ENCODE measurements at places on chromosomes 5 and 9.

- no peak for DNase-seq
These were observed 144.2 kb upstream of the COL5A1 start for GRCh38 chr9:134497283-134497860.

DNA sequence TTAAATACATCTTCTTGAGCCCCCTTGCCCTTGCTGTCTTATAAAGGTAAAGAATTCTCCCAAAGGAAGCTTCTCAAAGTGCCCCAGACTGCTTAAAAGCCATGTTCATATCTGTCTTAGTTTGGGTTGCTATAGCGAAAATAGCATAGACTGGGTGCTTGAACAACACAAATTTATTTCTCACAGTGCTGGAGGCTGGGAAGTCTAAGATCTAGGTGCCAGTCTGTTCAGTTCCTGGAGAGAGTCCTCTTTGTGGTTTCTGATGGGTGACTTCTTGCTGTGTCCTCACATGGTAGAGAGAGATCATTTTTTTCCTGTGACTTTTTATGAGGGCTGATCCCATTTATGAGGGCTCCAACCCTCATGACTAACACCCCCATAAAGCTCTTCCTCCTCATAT, 486.7 kb upstream of the ADAMTS16 start:
- no peak for DNase-seq

DNA sequence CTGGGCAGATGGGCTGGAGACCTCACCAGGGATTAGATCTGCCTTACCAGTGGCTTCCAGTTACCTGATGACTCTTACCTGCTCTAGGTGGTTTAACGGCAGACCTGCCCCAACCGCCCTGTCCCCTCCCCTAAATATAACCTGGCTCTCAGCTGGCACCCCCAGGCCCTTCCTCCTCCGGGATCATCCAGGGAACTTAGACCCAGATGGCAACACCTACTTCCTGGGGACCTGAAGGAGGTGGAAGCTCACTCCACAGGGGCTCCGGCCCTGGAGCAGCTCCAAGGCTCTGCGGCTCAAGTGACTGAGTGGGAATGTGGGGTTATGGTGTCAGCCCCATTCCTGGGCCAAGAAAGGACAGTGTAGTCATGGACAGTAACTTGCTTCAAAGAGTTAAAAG, 130.4 kb downstream of the OLFM1 start:
- no peak for DNase-seq

GRCh38 chr9:99109522-99109921, 4.6 kb downstream of the TGFBR1 start:
- peak; percentile 32 for DNase-seq

DNA sequence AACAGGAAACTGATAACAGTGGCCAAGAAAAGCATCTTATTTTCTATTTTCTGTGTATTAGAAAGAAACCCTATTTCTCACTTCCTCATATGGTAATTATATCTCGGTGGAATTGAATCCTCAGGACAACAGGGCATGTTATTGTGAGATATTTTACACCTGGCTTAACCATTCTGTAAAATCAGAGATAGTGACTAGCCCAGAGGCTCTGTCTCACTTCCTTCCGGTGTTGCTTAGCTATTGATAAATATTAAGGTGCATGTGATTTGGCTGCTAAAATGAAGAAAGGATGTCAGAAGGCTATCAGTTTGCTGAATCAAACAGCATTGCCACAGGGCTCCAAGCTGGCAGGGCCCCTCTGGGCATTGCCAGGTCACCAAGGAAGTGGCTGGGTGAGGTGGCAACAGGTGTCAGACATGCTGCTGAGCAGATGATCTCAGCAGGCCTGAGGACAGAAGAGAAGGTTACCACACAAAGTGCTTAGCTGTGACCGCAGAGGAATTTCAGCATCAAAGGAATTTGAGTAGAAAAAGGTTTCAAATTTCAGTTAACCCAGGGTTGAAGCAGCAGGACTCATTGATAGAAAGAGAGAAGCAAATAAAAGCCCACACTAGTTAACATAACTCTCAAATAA, 330.7 kb downstream of the PDE4D start:
- DNase-seq: no peak

GRCh38 chr5:122977319-122977718, 59.2 kb downstream of the PPIC start:
- DNase-seq: no peak

DNA sequence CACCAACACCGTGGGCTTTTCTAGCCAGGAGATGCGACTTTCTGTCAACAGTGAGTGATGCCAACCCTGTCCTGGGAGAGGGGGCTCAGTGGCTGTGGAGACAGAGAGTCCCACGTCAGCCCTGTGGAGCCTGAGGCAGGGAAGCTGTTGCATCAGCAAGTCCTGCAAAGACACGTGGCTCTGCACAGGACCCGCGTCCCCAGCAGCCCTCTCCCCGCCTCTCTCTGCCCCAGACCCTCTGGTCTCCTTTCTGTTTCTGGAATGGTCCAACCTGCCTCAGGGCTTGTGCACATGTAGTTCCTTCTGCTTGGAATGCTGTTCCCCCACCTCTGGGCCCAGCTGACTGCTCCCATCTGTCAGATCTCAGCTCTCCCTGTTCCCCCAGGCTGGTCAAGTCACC, 60.4 kb downstream of the HMCN2 start:
- DNase-seq: no peak

GRCh38 chr9:114242837-114243236, 80.1 kb upstream of the ORM1 start:
- DNase-seq: no peak

DNA sequence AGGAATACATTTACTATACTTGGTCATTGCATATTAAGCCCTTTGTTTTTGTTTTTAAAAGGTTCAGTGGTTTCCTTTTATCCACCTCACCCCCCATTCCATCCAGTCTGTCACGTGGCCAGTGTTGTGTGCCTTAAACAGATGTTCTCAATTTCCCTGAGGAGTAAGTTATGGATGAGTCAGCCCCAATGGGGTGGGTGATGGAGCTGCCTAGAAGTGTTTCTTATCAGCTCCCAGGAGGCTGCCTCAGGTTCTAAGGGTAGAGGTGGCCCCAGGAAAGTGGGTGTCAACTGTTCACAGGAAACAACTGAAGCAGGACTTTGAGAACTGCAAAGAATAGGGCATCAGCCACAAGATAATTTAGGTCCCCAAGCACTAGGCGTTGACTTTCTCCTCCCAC, 41.1 kb downstream of the ACTBL2 start:
- no peak for DNase-seq

DNA sequence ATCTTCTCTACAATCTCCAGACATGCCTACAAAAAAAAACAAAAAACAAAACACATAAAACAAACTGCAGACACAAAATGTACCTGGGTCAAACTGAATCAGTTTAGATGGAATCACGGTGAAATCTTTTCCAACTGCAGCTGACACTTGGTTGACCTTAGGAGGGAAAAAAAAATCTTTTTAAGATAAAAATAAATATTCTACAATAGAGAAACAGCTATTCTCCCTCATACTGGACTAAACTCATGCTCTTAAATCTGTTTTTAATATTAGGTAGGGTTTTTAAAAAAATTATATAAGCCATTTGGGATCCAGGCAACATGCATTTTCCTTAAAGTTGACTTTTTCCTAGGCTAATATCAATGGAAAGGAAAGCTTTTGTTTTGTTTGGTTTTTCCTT, 33.8 kb upstream of the CER1 start:
- no peak for DNase-seq

- no peak for DNase-seq
These were observed 249.2 kb upstream of the IRX2 start for GRCh38 chr5:3000631-3001030.

DNA sequence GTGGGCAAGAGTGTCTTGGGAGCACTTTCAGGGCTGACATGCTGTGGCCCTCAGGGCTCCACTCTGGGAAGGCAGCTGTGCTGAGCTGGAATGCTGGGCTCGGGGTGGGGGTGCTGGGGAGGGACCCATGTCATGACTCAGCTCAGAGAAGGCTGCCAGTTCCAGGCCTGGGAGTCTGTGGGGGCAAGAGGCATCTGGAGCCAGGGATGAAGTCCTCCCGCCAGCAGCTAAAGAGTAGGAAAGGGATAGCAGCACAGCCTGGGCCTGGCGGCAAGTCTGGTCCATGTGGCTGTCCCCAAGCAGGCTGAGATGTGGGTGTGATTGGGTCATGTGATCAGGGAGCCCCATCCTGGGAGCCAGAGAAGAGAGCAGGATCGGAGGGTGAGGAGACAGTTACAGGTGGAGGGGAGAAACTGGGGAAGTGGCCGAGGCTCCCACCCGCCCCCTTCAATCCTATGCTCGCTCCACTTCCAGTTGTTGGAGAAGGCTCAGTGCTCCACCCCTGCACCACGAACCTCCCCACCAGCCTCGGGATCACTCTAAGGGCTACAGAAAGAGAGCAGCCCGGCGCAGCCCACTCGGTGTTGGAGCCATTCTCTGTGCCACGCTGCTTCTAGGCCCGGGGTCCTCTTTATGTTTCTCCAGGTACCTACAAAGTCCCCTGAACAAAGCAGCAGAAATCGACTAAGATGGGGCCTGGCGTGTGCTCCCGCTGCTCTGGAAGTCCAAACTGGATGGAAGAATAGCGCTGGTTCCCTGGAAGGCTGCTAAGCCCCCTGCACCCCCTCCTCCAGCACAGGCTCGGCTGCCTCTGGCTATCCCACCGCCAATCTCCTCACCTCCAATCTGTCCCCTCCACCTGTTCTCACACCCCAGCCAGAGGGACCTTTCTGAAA, 12.0 kb downstream of the PDGFRB start:
- peak; percentile 82 for DNase-seq
